ENCODE measurements at places on chromosomes 12 and 14. TPM values are rescaled to one million over a fixed set of nuclear protein-coding genes. Genes with fewer than 3 reads are reported as not detected.
A peak's percentile ranks its signal among the peaks of the same experiment; 100 is the strongest.

- H3K36me3 ChIP-seq = no peaks in the 10 kb centered on the region
- H3K4me1 ChIP-seq = no peaks in the 10 kb centered on the region
- no peak for DNase-seq
- H3K4me3 ChIP-seq = no peak overlapping the region
- no peak overlapping the region for H3K27ac ChIP-seq
- no peaks in the 10 kb centered on the region for H3K27me3 ChIP-seq
These were observed 129.4 kb upstream of the PARP11 start for GRCh38 chr12:4002601-4003000.

DNA sequence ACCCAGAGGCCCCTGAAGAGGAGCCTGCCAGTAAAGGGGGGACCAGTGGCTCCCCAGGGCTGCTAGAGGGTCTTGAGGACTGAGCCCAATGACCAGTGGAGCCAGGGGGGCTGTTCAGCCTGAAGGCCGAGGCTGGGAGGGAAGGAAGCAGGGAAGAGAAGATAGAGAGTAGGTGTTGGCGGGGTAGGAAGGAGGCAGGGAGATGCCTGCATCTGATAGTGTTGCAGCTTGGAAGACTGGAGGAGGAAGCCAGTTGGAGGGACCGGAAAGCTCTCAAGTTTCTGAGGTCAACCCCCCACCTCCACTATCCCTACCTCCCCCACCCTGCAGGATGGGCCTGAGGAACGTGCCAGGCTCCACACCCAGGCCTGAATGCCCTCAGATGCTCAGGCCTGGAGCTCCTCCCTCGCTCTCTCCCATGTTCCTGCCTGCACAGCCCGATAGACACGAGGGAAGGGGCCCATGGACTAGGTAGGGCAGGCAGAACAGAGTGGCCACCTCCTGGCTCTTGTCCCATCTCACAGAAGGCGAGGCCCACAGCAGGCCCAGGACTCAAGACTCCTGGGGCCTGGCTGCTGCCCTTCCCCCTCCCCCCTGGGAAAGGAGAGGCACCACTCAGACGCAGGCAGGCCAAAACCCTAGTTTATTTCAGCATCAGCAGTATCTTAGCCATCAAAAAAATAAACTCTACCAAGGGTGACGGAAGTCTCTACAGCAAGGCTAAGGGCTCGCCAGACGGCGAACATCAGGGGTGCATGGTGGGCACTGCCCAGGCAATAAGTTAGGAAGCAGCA, 3.4 kb downstream of the CKB start:
- no peak overlapping the region for H3K27ac ChIP-seq
- H3K4me3 ChIP-seq = no peak overlapping the region
- H3K36me3 ChIP-seq = no peaks in the 10 kb centered on the region
- H3K4me1 ChIP-seq = peaks cover 31% of the 10 kb centered on the region
- peaks cover 19% of the 10 kb centered on the region for H3K27me3 ChIP-seq

GRCh38 chr14:95290021-95290420, 29.7 kb downstream of the CLMN start:
- no peaks in the 10 kb centered on the region for H3K27me3 ChIP-seq
- H3K36me3 ChIP-seq = no peaks in the 10 kb centered on the region
- H3K4me3 ChIP-seq = no peak overlapping the region
- DNase-seq = no peak

GRCh38 chr12:58720421-58720820, 199.9 kb downstream of the LRIG3 start:
- no peak for DNase-seq
- H3K27me3 ChIP-seq = no peaks in the 10 kb centered on the region
- H3K4me1 ChIP-seq = no peaks in the 10 kb centered on the region
- no peak overlapping the region for H3K4me3 ChIP-seq
- no peaks in the 10 kb centered on the region for H3K36me3 ChIP-seq

DNA sequence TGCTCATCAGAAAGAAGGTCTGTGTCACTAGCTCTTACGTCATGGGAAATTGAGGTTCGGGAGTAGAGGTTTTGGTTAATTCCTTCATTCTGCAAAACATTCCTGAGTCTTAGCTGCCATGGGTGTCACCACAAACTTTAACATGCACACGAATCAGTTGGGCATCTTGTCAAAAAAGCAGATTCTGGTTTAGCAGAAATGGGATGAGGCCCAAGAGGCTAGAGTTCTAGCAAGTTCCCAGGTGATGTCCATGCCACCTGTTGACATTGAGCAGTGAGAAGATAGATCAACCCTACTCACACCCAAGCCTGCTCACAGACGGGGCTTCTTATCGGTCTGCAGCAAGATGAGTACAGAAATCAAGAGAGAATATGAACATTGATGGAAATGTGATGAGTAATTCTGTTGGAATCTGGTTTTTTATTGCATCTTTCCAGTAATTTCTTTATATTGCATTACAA, 11.7 kb upstream of the RIN3 start:
- H3K4me1 ChIP-seq = peaks cover 23% of the 10 kb centered on the region
- no peaks in the 10 kb centered on the region for H3K27me3 ChIP-seq
- no peak overlapping the region for H3K4me3 ChIP-seq
- H3K27ac ChIP-seq = no peak overlapping the region
- DNase-seq = no peak

DNA sequence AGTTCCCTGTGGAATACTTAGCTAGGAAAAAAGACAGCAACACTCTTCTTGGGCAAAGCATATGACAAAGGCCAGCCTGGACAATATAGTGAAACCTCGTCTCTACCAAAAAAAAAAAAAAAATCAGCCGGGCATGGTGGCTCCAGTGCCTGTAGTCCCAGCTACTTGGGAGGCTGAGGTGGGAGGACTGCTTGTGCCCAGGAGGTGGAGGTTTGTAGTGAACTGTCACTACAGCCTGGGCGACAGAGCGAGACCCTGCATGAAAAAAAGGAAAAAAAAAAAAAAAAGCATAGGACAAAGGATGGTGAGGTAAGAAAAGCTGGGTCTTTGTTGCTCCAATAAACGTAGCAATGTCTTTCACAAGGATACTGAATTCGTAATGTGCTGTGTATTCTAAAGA, 1.1 kb downstream of the TXNDC16 start:
- no peaks in the 10 kb centered on the region for H3K36me3 ChIP-seq
- DNase-seq = no peak
- H3K27ac ChIP-seq = no peak overlapping the region
- H3K27me3 ChIP-seq = peaks cover 13% of the 10 kb centered on the region

DNA sequence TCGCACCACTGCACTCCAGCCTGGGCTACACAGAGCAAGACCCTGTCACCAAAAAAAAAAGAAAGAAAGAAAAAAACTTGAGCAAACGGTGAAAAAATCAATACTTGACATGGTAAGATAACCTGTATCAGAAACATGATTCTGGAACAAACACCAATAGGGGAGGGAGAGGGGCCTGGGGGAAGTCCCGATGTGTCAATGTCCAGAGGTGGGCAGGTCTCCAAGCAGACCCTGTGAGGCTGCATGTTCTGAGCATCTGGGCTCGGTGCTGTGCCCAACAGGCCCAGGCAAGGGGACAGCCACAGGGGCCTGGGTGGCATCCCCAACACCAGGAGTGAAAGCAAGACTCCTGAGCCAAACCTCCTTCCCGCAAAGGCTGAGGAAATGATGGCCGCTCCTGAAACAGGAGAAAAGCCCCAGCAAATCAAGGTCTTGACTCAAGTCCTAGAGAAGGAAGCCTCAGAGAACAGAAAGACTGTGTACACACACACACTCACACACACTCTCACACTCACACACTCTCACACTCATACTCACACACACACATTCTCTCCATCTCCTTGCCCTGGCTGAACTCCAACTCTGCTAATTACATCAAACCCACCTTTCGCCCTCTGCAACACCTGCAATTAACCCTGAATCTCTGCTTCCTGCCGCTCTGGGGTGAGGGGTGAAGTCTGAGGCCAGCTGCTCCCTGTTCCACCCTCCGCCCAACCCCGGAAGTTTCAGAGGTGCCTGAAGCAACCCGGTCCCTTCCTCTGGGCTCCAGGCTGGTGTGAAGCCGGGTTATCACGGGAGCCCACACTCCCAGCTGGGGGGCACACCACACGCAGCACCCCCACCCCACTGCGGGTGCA, 20.4 kb downstream of the CCDC88C start:
- peaks cover 87% of the 10 kb centered on the region for H3K4me1 ChIP-seq
- H3K27ac ChIP-seq = peak overlapping the region; percentile 81
- DNase-seq = peak; percentile 50
- H3K27me3 ChIP-seq = no peaks in the 10 kb centered on the region
- peak overlapping the region; percentile 20 for H3K4me3 ChIP-seq

DNA sequence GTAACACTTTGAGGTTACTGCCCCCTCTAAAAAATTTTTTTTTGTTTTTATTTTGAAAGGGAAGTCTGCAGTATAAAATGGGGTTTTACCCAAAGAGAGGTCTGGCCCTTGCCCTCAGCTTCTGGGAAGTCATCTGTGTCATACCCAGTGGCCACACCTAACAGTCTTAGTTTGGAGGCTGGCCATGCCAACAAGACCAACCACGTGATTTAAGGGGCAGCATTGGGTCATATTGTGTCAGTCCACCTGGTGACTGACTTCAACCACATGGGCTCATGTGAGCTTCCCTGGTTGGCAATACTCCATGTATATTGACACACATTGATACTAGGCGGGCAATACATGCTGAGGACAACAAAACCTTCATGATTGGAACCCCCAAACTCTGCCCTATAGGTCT, 173.9 kb downstream of the GXYLT1 start:
- no peaks in the 10 kb centered on the region for H3K27me3 ChIP-seq
- no peak overlapping the region for H3K4me3 ChIP-seq
- DNase-seq = no peak

GRCh38 chr12:49200919-49201594, 12.2 kb upstream of the TUBA1A start:
- H3K27me3 ChIP-seq = no peaks in the 10 kb centered on the region
- no peak overlapping the region for H3K4me3 ChIP-seq
- peak; percentile 85 for DNase-seq
- no peaks in the 10 kb centered on the region for H3K36me3 ChIP-seq
- H3K27ac ChIP-seq = peak overlapping the region; percentile 44

- H3K27ac ChIP-seq = no peak overlapping the region
- H3K4me3 ChIP-seq = no peak overlapping the region
- H3K36me3 ChIP-seq = no peaks in the 10 kb centered on the region
These were observed 1267.6 kb downstream of the SLC16A7 start for GRCh38 chr12:60863421-60863820.

- H3K4me1 ChIP-seq = no peaks in the 10 kb centered on the region
- no peak overlapping the region for H3K4me3 ChIP-seq
- no peaks in the 10 kb centered on the region for H3K27me3 ChIP-seq
- no peak for DNase-seq
These were observed 26.2 kb upstream of the TBX3 start for GRCh38 chr12:114710151-114710550.

DNA sequence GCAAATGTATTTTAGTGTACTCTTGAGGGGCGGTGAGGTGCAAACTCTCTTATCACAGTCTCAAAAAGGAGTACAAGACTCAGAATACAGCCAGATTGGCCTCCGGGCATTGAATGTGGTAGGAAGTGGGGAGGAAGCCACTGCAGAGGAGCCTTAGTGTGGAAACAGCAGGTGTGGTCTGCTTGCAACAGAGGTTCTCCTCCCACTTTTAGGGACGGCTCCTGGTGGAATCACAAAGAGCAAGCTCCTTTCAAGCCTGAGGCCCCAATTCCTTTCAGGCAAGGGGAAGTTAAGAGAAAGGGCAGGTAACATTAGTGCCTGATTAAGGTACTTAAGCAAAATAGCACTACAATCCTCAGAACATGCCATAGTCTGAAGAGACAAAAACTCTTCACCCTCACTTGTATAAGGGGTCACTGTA, 23.7 kb upstream of the SLC2A3 start:
- peak; percentile 67 for DNase-seq
- H3K4me3 ChIP-seq = peak overlapping the region; percentile 71
- H3K36me3 ChIP-seq = no peaks in the 10 kb centered on the region
- peak overlapping the region; percentile 91 for H3K27ac ChIP-seq

DNA sequence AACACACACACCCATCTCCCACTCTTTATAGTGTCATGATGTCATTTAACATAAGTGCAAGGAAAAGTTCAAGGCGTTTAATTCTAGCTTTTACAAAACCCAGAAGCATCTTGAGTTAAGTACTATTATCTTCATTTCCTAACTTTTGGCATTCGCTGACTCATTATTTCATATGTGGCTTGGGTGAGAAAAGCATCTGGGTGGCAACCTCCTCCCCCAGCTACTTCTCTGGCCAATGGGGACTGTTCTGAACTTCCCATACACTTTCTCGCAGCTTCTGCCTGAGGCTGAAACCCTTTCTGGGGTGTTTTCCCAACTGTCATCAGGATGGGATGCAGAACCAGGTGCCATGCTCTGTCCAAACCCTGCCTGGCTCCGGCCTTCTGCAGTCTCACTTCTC, 2.8 kb upstream of the MARK3 start:
- no peak overlapping the region for H3K27ac ChIP-seq
- no peak overlapping the region for H3K4me3 ChIP-seq
- DNase-seq = no peak
- no peaks in the 10 kb centered on the region for H3K27me3 ChIP-seq

GRCh38 chr12:53659011-53659551, 16.8 kb downstream of the ATP5MC2 start:
- no peaks in the 10 kb centered on the region for H3K36me3 ChIP-seq
- no peak for DNase-seq
- no peaks in the 10 kb centered on the region for H3K4me1 ChIP-seq

DNA sequence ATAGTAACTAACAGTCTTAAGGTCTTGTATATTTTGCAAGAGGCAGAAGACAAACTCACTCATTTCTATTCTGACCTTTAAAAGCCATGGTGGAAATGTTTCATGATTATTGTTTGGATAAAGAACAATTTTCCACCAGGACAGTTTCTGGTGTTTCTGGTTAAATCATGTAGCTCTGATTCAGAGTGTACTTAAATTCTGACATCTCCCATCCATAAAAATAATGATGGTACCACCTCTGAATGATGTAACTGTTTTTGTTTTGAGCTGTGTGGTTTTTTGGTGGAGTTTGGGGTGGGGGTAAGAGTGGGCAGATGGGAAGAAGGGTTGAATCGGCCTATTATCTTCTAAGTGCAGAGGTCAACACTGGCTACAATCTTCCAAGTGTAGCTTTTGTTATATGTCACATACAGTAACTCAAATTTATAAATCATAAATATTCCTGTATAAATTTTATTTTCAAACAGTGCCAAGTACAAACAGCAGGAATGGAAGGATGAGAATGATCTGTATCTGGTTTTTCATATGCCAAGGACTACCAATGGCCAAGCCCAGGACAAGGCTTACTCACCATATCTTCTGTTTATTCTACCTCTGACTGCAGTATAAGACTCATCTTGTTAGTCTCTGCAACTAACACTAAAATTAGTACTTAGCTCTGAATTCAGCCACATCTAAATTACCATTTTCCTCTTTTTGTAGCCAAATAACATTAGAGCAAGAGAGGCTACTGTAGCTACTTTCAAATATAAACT, 108.7 kb downstream of the BCAT1 start:
- no peak for DNase-seq
- no peaks in the 10 kb centered on the region for H3K36me3 ChIP-seq
- no peak overlapping the region for H3K27ac ChIP-seq
- no peak overlapping the region for H3K4me3 ChIP-seq
- no peaks in the 10 kb centered on the region for H3K27me3 ChIP-seq

- no peak overlapping the region for H3K4me3 ChIP-seq
- no peak overlapping the region for H3K27ac ChIP-seq
- no peaks in the 10 kb centered on the region for H3K27me3 ChIP-seq
- peaks cover 3% of the 10 kb centered on the region for H3K4me1 ChIP-seq
- DNase-seq = no peak
These were observed 51.6 kb downstream of the RESF1 start for GRCh38 chr12:32010631-32011336.

Gene DEGS2
- 5.8 TPM for total RNA-seq

Gene GNB3
- 0.27 TPM for total RNA-seq

Gene INHBC
- 0.17 TPM for total RNA-seq

Gene NXPH4
- 8.6 TPM for total RNA-seq

Gene GLS2
- total RNA-seq = 5.3 TPM

Gene DPPA3
- not detected for total RNA-seq

Gene TBX3
- total RNA-seq = not detected

Gene RAD9B
- 1.7 TPM for total RNA-seq

Gene SSTR1
- total RNA-seq = not detected

Gene GLIPR1L2
- 0.91 TPM for total RNA-seq

Gene DYNC1H1
- total RNA-seq = 257 TPM

Gene TROAP
- 1.7 TPM for total RNA-seq

Gene SLC39A5
- 0.41 TPM for total RNA-seq

Gene GPR84
- not detected for total RNA-seq
